ENCODE measurements at places on chromosomes 6 and 20.

DNA sequence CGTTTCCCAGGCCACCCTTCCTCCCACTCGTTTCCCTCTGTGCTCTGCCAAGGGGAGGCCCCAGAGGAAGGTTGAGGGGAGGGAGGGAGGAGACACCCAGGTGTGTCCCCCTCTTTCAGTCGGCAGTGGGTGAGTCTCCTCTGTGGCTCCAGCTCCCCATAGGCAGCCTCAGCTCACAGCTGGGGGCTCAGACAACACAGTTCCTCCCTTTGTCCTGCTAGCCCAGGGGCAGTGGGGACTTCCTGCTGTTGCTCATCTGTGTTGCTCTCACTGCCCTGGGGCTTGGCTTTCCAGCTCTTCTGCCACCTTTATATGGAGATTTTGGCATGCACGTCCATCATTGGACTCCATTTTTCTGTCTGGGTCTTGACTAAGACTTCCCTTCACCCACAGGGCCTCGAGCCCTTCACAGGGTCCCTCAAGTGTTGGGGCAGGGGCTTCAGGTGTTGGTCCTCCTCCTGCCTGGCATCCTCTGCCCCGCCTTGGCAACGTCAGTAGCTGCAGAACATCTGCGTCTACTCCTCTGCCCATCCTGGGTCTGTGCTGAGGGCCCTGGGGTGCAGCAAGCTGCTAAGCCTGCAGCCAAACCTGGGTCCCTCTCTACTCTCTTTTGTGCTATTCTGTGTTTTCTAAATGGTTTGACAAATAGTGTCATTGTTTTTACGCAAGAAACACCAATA lies 190.6 kb upstream of the PMEPA1 start:
- no peak for DNase-seq

- DNase-seq = no peak
Measured at GRCh38 chr6:2235777-2236495, 9.5 kb downstream of the GMDS start.

DNA sequence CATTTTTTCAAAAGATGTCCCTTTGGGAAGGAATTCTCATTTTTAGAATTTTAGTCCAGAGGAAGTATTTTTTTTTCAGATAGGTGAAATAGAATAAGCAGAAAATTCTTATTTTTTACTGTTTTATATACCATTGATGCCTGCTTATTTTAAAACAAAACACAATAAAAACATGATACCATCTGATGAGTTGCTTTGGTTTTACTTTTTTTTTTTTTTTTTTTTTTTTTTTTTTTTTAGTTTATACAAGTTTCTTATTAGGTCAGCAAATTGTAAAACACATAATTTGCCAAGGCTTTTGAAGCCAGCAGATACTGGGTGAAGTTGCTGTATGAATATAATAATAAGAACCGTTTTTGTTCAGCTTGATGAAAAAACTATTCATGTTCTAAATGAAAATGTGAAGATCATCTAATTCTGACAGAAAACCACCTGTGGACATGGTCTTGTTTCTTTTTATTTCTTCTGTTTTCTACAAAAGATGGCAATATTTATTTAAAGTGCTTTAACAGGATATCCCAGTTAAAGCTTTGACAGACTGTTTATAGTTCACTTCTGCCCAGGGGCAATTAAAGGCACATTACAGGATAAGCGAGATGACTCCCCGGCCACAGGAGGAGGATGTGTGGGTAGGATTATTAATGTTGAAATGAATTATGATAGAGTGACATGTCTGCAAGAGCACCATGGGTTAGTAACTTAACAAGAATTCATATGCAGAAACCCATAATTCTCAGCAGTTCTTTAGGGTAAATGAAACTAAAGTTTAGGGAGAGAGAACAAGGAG lies 31.1 kb downstream of the MYB start:
- no peak for DNase-seq

GRCh38 chr6:169883316-169883715 lies 131.9 kb downstream of the ERMARD start:
- no peak for DNase-seq

DNA sequence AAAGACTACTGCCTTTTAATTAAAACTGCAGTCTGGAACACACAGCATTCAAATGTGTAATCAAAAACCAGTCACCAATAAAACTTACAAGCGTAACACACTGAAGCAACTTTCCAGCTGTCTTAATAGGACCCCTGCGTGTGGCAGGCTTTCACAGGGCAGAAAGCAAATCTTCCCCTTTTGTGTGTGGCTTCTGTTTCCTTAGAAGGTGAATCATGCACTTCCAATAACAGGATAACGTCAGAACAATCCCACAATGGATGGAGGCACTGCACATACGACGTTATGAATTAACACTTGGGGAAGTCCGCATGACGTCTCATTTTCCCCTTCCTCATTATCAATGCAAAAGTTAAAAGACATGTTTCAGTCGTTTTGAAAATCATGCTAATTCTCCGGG lies 44.8 kb downstream of the INSM1 start:
- DNase-seq = no peak

- no peak for DNase-seq
Measured at GRCh38 chr6:97548354-97548753, 265.3 kb upstream of the MMS22L start.

DNA sequence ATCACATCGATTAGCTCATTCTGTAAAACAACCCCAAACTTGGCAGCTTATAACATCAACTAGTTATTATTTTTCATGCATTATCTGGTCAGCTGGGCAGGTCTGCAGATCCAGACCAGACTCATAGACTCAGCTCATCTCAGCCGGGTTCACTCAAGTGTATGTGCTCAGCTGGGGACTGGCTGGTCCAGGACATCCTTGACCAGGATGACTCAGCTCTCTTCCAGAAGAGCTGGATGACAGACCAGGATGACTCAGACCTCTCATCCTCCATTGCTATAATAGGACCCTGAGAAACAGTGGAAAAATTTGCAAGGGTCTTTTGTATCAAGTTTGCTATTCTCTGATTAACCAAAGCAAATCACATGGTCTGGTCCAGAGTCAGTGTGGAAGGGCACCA lies 312.5 kb upstream of the PLCB4 start:
- no peak for DNase-seq

GRCh38 chr6:150156460-150156859 lies 13.6 kb downstream of the PPP1R14C start:
- DNase-seq = no peak

GRCh38 chr6:85404564-85405174 lies 45.2 kb upstream of the NT5E start:
- no peak for DNase-seq

DNA sequence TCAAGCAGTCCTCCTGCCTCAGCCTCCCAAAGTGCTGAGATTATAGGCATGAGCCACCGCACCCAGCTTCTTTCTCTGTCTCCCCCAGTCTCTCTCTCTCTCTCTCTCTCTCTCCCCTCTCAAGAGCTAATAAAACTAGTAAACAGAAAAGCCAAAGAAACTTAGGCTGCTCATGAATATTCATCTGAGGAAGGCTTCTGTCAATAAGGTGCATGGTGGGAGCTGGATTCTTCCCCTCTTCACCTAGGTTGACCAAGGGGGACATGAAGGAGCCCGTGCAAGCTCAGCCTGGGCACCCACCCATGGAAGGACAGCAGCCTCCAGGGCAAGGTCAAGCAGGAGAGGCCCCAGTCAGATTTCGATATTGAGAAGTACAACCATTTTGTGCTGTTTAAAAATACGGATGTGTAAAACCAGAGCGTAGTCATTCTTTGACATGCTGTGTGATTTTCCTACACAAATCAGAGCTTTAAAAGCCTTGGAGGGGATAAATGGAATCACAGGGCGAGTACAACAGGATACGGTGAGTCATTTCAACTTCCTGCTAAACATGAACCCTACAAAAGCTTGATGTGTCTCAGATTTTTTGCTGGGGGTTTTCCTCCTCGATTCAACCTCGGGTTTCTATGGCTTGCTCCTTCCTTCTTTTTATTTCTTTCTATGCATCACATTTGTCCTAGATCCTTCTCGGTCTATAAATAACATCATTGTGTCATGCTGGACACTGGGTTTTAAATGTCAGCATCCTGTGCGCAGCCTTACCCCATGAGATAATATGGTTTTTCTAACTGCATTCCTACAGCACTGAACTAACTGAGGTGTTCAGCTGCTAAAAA lies 368.9 kb upstream of the JARID2 start:
- no peak for DNase-seq

GRCh38 chr20:774016-774659 lies 5.8 kb upstream of the SLC52A3 start:
- no peak for DNase-seq

GRCh38 chr20:17504066-17504897 lies 26.9 kb downstream of the BFSP1 start:
- no peak for DNase-seq

GRCh38 chr6:42295181-42295580 lies 77.5 kb upstream of the MRPS10 start:
- no peak for DNase-seq

GRCh38 chr6:160276126-160276525 lies 17.5 kb upstream of the SLC22A2 start:
- DNase-seq = no peak

GRCh38 chr6:35015476-35015875 lies 125.7 kb downstream of the TCP11 start:
- DNase-seq = no peak

DNA sequence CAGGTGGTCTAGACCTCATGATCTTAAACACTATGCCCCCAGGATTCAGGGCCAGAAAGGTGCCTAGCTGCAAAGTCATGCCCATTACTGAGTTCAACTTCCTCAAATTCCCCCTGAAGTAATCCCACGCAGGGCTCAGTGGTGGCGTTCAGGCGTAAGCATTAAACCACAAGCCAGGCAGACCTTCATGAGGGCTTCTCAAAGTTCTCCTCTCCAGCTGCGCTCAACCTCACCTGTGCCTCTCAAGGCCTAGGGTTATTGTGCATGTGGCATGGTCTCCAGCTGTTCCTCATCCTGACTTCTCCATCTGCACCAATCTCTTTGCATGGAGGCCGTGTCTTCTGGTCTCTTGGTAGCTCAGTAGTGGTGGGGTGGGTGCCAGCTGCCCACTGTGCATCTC lies 113.6 kb downstream of the TSHZ2 start:
- DNase-seq = no peak

DNA sequence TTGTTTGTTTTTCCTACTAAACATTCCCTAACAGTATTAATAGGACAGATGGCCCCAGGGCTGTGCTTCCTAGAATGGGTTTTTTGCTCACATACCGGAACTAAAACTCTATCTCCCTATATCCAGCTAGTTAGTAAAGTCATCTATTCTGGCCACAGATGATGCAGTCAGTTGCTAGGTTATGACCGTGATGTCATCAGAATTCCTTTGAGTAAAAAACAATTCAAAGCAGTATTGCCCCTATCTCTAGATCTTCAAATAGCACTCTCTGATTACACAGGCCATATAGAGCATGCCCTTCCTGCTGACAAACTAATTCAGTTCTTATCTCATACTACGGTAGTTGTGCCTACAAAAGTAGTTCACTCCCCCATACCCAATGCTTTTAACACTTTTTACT lies 17.9 kb upstream of the ZNF451 start:
- no peak for DNase-seq

DNA sequence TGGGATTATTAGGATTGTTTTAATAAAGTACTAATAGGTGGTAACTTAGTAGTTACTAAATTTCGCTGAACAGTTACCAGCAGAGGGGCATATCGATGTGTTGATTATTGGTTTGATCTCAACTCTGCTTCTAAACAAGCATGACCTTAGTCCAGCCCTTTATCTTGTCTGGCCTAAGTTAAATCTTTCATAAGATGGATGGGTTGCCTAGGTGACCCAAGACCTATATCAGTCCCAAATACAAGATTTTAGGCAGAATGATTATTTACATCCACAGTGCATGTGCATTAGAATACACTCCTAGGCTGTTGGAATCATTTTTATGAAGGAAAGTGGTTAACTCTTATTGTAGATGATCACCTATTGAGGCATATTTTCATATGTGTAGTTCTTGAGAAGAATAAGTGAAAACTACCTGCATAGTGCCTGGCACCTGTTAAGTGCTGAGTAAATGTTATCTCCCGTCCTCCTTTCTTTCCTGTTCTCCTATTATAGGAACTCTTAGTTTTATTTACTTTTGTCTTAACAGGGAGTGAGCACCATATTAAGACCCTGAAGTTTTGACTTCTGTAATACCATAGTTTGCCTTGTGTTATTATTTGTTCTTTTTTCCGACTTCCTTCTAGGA lies 1.1 kb downstream of the HSF2 start:
- no peak for DNase-seq

DNA sequence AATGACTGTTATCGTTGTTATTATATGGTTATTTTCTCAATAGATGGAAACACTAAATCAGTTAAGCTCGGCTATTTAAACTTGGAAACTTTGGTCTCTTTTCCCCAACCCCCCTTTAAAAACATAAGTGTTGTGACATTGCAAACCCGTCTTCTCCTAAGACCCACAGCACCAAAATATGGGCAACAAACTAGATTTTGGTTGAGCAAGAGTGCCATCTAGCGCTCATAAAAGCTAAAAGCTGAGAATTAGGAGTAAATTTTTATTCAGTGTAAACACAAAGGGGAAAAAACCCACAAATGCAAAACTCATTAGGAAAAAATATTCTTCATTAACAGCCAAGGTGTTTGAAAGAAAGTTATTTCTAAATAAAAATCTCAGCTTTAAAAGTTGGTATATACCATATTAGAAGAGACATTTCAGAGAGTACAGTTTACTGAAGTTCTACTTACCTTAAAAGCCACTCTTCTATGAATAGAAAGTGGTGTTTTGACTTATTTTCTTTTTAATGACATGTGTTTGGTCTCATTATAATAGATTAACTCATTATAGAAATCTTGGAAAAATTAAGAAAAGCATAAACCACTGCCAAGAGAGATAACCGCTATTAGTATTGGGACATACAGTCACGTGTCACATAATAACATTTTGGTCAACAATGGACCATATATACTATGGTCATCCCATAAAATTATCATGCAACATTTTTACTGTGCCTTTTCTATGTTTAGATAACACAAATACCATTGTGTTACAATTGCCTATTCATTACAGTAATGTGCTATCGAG lies 21.1 kb downstream of the SESN1 start:
- no peak for DNase-seq

GRCh38 chr6:49155316-49155715 lies 307.7 kb downstream of the MMUT start:
- no peak for DNase-seq

DNA sequence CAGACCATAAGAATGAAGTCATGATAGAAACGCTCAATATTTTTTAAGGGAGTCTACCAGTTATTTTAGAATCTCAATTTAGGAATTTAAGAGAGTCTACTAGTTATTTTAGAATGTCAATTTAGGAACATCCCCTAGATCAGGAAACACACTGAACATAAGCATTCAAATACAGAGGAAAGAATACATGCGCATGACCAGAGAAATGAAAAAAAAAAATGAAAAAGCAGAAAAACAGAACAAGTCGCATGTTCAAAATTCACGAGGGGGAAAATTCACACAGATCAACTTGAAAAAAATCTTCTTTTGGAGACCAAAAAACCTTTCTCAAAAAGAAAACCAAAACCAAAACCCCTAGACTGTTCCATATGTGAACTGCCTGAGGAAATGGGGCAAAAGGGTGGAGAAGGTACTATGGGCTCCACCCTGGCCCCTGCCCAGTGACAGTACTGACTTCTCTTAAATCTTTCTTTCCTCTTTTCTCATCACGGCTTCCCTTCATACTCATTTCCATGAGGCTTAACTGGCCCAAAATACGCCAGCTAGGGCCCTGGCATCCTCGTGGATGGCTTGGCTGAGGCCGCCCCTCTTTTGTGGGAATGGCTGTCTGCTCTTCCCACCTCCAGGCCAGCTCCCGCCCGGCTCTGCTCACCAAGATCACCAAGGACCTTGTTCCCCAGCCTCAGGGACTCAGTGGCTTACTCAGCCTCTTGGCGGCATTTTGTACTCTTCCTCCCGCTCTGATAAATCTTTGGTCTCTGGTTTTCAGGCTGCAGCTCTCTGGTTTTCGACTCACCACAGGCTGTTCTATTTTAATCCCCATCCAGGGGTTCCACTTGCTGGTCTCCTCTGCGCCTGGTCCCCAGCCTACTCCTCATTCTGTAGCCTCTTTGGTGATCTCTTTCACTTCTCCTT lies 11.2 kb downstream of the ZBTB2 start:
- DNase-seq = no peak
